ENCODE measurements at places on chromosomes 1 and 21. TPM values are rescaled to one million over a fixed set of nuclear protein-coding genes. Genes with fewer than 3 reads are reported as not detected.

DNA sequence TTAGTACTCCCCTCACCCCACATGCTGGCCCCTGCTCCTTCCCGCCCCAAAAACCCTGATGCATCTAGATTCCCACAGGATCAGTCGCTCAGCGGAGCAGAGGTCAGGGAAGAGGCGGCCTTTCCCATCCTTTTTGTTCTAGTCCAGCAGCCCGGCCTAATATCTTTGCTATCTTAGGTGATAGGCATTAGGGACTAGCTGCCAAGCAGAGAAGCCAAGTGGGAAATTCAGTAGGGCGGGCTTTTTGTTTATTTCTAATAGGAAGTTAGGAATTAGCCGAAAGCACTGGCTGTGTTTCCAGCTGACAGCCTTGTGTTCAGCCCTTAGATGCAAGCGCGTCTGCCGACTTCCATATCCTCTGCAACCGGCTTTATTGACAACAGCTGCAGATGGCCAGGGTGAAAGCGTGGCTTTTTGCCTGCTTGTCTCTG is 59.0 kb upstream of the BCAR3 start:
- no peak for DNase-seq

- DNase-seq = peak; percentile 51
Observed at GRCh38 chr1:7042322-7043190, 257.3 kb downstream of the CAMTA1 start.

The CAPN9 gene
- total RNA-seq = 0.17 TPM

GRCh38 chr1:226026833-226027232 is 27.7 kb upstream of the SDE2 start:
- no peak for DNase-seq

DNA sequence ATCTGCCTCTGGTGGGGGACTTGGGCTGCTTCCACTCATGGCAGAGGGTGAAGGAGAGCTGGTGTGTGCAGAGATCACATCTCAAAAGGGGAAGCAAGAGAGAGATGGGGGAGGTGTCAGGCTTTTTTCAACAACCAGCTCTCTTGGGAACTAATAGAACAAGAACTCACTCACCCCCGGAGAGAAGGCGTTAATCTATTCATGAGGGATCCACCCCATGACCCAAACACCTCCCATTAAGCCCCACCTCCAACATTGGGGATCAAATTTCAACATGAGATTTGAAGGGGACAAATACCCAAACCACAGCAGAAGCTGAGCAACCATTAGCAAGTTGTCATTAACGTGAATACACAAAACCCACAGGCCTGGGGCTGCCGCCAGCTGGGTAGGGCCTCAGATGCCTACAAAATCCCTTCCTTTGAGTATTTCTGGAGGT is 12.0 kb upstream of the VWA5B1 start:
- peak; percentile 70 for DNase-seq

The ADORA1 gene
- total RNA-seq = 1.5 TPM

GRCh38 chr1:168728473-168729404 is at the start of gene DPT:
TSS of gene DPT (minus strand) at chr1:168729206. CDS start at chr1:168729174, 32 bp downstream.
- DNase-seq = peak; percentile 75

Data from fibroblast of lung (primary cell).